ENCODE measurements at places on chromosomes 7 and 10.

DNA sequence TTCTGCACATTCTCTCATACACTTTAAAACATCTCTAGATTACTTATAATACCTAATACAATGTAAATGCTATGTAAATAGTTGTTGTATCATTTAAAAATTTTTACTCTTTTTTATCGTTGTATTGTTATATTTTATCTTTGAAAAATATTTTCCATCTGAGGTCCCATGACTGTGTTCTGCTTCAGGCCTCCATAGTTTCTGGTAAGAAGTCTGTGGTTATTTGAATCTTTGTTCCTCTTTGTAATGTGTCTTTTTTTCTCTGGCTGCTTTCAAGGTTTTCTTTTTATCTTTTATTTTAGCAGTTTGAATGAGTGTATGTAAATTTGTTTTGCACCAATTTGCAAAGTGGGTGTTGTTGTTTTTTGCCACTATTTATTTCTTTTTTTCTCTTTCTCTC lies 263.1 kb downstream of the RPS24 start:
- no peak for DNase-seq

DNA sequence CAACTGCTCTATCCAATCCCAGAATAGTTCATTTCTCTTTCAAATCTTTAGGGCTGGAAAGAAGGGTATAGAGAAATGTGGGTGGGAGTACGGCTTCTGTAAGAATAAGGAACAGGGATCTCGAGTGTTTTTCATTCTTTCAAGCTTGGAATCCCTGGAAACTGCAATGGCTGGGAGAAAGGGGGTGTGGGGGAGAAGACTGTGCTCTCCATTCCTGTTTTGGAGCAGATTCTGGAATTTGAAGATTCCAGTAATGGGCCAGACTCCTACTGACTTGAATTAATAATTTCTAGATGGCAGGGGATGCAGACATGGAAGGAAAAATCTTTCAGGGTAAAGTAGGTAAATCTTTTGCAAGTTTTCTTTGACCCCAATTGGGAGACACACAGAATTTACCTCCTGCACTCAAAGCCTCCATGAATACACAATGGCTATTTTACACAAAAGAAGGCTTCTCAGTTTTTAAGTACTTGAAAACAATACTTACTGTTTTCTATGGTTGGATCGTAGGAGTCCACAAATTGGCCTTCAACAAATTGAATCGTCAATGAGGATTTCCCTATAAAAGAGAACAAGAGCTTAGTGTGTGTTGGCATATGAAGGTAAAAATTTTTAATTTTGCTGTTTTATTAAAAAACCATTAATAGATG lies 29.1 kb downstream of the RHEB start:
- no peak for DNase-seq

GRCh38 chr10:102775935-102776669 lies 32.4 kb downstream of the WBP1L start:
- DNase-seq = peak; percentile 26

- DNase-seq = peak; percentile 83
These were observed 4.3 kb downstream of the PFKP start for GRCh38 chr10:3071405-3072198.

- DNase-seq = peak; percentile 61
These were observed 1.8 kb downstream of the RP9 start for GRCh38 chr7:33107136-33108066.

Measured in HFFc6 (cell line).